ENCODE measurements at places on chromosomes 5 and 9.

- DNase-seq: no peak
Observed at GRCh38 chr9:2655411-2655901, 33.9 kb downstream of the VLDLR start.

DNA sequence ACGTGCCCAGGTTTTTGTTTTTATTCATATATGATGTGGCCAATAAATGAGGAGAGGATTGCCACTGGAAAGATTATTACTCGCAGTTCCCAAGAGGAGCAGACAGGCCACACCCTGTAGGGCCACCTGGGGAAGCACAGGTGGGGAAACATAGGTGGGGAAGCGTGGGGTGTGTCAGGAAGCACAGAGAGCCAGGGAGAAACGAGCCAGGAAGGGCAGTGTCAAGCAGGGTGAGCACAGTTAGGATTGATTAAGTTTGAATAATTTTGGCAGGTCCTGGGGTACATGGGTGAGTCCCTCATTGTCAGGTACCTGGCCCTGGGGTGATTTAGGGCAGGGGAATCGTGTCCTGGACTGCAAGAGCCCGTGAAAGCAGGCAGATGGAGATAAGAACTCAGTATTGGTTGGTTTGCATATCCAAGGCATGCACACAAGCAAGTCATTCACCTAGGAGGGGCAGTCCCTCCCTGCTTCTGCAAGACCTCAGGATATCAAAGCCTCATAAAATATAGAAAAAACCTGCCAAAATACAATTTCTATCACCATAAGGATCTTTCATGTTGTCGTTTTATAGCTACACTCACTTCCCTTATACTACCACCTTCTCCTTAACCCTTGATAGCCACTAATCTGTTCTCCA lies 22.4 kb downstream of the MVB12B start:
- DNase-seq: peak; percentile 87

- no peak for DNase-seq
Observed at GRCh38 chr5:16582081-16582480, 34.7 kb downstream of the RETREG1 start.

DNA sequence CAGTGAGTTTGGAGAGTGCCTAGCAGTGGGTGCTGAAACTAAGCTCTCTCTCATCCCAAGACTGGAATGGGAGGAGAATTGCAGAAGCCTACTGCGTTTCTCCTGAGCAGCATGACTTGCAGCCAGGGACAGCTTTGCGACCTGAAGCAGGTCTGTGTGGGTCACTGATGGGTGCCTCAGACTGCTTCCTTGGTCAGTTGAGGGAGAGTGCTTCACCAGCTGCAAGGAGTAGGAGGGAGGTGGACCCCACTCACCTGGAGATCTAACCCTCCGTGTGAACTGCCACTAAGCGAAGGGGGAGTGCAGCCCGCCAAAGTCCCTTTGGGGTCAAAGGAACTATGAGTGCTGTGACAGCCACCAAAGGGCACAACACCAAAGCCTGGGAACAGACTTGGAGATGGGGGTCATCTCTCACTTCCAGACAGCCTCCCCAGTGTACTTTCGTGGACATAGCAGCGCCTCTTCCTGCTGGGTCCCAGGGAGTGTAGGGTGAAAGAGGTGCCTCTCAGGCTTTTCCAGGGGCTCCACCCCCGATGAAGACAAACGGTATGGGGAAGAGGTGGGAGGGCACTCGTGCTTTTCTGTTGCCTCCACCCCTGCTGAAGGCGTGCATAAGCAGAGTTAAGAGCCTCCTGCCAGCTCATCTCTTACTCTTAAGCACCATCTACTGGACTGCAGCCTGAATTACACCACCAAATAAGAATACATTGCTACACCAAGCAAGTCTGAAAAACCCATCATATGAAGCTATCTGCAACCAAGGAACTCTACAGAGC lies 34.3 kb upstream of the MACIR start:
- peak; percentile 39 for DNase-seq

GRCh38 chr9:131678499-131679111 lies 61.3 kb downstream of the RAPGEF1 start:
- no peak for DNase-seq

GRCh38 chr5:180463216-180463900 lies 30.8 kb upstream of the CNOT6 start:
- DNase-seq: no peak

GRCh38 chr9:119788921-119789320 lies 419.7 kb upstream of the BRINP1 start:
- no peak for DNase-seq

- no peak for DNase-seq
Observed at GRCh38 chr9:18297056-18297841, 176.7 kb upstream of the ADAMTSL1 start.

DNA sequence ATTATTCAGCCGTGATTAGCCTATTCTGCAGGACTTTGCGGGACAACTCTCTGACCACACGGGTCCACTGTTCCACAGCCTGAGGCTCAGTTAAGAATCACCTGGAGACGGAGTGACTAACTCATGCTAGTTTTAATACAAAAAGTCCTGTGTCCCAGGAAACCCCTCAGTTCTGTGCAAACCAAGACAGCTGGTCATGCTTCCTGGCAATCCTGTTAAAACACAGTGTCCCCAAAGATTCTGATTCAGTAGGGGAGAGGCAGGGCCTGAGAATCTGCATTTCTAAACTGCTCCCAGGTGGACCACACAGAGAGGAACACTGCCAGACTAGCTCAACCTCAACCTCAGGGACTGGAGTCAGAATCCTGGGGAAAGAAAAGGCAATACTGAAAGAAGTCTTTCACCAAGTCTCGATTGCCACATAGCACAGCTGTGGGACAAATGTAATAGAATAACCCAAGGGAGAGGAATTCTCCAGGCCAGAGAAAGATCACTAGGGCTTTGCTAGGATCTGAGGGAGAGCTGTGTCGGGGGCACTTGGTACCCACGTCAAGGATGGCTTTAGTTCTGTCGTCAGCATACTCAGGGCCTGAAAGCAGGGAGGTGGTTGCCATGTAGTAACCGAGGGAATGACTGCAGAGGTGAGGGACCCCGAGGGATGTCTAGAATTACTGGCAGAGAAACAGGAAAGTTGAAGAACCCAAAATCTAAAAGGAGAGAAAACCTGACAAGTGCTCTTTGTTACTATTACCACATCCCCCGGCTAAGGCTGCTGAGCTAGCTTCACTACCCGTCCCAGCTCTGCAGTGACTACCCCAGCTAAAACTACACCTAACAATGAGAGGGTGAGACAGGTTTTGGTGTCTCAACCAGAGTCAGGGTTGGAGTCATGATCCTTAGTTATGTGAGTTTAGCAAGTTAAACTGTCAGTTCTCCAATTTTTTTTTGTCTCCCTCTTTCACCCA lies 8.6 kb downstream of the SUSD1 start:
- DNase-seq: no peak

DNA sequence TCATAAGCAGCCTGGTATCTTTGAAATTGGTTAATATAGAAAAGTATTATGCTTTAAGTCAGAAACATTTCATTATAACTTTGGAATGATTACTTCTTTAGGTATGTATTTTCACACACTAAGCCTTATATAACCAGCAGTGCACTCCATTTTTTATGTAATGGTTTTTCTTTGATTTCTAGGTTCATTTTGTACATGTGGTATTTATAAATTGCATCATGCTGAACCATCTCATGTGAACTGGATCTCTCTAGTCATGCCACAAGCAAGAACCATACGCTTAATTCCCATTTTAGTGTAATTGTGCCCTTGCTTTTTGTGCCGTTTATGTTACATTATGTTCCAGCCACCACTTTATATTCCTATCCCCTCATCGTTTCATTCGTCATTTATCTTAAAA lies 38.6 kb upstream of the SRP19 start:
- no peak for DNase-seq

All from colonic mucosa (tissue), 4 donors.